IMR-90 (cell line): ENCODE measurements at places on chromosomes 4 and X. TPM values are rescaled to one million over a fixed set of nuclear protein-coding genes. Genes with fewer than 3 reads are reported as not detected.
A peak's percentile ranks its signal among the peaks of the same experiment; 100 is the strongest.

DNA sequence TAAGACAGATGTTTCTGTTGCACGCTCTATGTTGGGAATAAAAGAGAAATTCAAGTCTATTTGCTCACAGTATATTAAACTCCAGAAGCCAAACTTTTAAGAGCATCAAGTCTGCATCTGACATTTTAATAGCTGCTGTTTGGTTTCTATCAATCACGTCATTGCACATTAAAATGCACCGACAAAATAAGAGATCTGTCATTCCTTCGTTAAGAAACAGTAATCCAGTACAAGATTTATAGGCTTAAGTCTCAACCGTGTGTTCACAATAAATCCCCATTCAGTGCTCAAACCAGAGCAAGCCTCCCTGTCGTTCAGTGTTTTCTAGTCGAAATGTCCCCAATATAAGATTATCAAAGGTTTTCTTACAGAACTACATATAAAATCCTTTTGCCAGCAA, 89.0 kb upstream of the BMPR1B start:
- no peak for DNase-seq
- H3K4me3 ChIP-seq: no peak overlapping the region
- H3K36me3 ChIP-seq: 0 out of 2 replicates have a peak, but pooled peaks cover 1% of the 10 kb centered on the region
- no peak overlapping the region for H3K27ac ChIP-seq

DNA sequence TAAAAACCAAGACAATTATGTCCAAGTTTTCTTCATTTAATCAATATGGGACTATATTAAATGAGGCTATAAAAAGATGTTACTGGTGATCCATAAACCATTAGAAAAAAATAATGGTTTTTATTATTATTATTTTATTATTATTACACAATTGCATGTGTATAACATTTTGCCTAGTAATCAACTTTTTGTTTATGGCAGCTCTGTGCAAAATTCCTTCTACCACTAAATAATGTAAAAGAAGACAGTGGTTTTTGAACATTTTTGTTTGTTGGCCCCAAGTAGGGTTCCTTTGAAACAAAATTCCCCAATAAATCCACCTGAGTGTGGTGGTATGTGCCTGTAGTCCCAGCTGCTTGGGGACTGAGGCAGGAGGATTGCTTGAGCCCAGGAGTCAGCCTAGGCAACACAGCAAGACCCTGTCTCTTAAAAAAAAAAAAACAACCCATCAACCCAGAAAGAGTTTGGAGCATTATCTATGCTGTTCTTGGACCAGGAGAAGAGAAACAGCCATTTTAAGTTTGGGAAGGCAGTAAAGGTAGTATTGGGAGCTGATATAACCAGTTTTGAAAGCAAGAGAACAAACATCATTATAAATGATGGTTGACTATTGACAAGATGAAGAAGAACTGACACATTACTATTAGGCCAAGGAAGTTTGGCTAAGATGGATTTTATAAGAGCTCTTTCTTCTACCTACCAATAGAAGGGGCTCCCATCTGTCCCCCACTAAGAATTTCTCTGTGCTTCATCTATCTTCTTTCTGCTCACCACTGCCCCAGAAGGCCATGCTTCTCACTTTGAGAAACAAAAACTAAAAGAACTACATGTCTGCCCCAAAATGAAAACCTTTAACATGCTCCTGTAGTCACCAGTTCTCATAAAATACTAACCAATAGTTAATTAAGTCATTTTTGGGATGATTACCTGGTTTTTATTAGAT, 2.2 kb downstream of the TMEM156 start:
- no peak for DNase-seq
- no peaks in the 10 kb centered on the region for H3K36me3 ChIP-seq
- H3K4me3 ChIP-seq: no peak overlapping the region
- H3K27ac ChIP-seq: peak overlapping the region; percentile 66
- H3K4me1 ChIP-seq: peaks cover 12% of the 10 kb centered on the region
- no peaks in the 10 kb centered on the region for H3K27me3 ChIP-seq

- H3K4me1 ChIP-seq: no peaks in the 10 kb centered on the region
- no peak for DNase-seq
- no peaks in the 10 kb centered on the region for H3K27me3 ChIP-seq
- no peaks in the 10 kb centered on the region for H3K36me3 ChIP-seq
- no peak overlapping the region for H3K27ac ChIP-seq
Observed at GRCh38 chrX:30941898-30942297, 52.8 kb upstream of the TAB3 start.

GRCh38 chr4:176611951-176612350, 180.8 kb downstream of the VEGFC start:
- DNase-seq: no peak
- H3K36me3 ChIP-seq: no peaks in the 10 kb centered on the region
- no peaks in the 10 kb centered on the region for H3K4me1 ChIP-seq
- no peak overlapping the region for H3K27ac ChIP-seq

DNA sequence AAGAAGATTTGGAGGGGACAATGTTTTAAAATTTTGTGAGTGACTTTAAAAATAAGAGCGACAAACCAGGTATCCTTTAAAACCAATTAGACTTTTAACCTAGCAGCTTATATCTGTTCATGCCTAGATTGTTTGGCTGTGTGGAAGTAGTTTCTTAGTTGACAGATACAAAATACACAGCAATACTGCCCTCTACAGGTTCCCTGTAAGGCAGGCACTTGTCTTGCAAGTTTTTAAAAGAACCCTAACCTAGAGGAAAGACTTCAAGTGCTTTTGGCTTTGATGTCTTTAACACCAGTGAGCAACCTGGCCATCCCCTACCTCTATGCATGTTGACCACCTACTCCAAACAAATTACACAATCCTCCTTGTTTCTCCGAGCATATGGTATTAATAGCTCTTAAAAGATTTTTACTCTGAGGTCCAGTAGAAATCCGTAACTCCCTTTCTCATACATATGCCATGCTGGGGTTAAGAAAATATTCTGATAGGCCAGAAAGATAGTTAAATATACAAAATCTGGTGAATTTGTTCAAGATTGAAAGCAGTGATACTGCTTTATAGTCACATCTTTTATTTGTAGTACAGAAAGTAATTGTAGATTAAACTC, 273.0 kb downstream of the ARHGAP24 start:
- no peak overlapping the region for H3K27ac ChIP-seq
- H3K4me1 ChIP-seq: no peaks in the 10 kb centered on the region
- no peak overlapping the region for H3K4me3 ChIP-seq
- no peaks in the 10 kb centered on the region for H3K27me3 ChIP-seq

DNA sequence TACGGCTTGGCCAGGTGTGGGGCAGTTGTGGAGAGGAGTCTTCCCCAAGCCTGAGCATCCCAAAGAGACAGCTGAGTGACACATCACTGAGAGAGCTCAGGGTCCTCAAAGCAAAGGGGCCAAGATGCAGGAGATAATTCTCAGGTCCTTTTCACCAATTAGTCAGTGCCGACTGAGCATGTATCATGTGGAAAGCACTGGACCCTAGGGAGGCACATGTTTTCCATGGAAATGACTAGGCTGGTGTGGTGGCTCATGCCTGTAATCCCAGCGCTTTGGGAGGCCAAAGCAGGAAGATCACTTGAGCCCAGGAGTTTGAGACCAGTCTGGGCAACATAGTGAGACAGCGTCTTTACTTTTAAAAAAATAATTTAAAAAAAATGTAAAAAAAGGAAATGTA, 67.3 kb upstream of the PRPS1 start:
- H3K27ac ChIP-seq: no peak overlapping the region
- no peak for DNase-seq
- no peaks in the 10 kb centered on the region for H3K36me3 ChIP-seq
- H3K4me3 ChIP-seq: no peak overlapping the region
- no peaks in the 10 kb centered on the region for H3K27me3 ChIP-seq

DNA sequence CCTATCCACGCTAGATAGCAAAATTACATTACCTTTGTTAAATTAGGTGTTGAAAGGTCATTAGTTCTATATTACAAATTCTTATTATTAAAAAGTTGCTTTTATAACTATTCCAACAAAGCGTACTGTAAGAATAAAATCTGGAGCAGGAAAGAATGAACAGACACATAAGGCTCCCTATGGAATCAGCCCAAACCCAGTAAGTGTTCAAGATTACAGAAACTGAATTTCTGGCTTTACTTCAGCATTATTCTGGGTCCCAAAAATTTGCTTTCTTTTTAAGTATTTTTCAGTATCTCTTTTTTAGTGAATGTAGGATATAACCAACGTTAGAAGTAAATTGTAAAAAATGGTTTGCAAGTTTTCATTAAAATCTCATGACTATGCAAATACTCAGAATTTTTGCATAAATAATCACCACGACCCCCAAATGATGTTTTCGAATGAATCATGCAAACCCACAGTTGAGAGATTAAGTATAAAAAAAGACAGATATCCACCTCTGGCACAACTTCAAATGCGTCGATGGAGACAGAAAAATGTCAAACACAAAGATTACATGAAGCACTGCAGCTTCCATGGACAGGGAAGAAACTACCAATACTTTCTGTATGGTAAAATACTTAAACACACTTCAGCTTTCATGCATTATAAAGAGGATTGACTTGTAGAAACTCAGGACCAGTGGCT, 238.5 kb downstream of the RASL11B start:
- DNase-seq: peak; percentile 75
- peaks cover 6% of the 10 kb centered on the region for H3K4me1 ChIP-seq

GRCh38 chr4:169756971-169757574, 671 bp downstream of the HPF1 start:
- H3K4me1 ChIP-seq: peaks cover 1% of the 10 kb centered on the region; the same call in 1 of the 2 replicates
- H3K27ac ChIP-seq: no peak overlapping the region; the same call in 1 of the 2 replicates
- peaks cover 5% of the 10 kb centered on the region; the same call in 1 of the 2 replicates for H3K36me3 ChIP-seq
- H3K4me3 ChIP-seq: peak overlapping the region; percentile 81
- DNase-seq: no peak

- H3K27me3 ChIP-seq: no peaks in the 10 kb centered on the region
- H3K27ac ChIP-seq: no peak overlapping the region
- DNase-seq: no peak
Observed at GRCh38 chr4:11597506-11597905, 168.8 kb upstream of the HS3ST1 start.

- H3K27ac ChIP-seq: no peak overlapping the region
- no peaks in the 10 kb centered on the region for H3K4me1 ChIP-seq
- H3K4me3 ChIP-seq: no peak overlapping the region
- no peaks in the 10 kb centered on the region for H3K36me3 ChIP-seq
- DNase-seq: no peak
Observed at GRCh38 chrX:114970806-114971205, 46.6 kb downstream of the IL13RA2 start.

DNA sequence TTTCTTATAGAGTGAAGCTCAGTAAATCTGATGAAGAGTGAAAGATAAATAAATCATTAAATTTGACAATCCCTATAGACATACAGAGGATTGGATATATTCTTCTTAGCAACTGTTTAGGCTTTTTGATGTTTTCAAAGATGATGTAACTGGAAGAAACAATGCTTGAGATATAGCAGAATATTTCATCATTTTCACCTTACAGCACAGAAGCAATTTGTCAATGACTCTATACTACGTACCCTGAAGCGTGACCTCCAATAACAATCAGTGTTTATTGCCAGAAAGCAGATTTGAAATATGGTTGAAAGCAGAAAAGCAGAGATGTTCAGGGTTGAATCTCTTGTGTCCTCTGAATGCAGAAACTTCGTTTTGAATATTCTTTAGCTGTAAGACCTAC, 228.4 kb downstream of the DTHD1 start:
- no peaks in the 10 kb centered on the region for H3K4me1 ChIP-seq
- H3K27me3 ChIP-seq: no peaks in the 10 kb centered on the region
- DNase-seq: no peak
- H3K36me3 ChIP-seq: no peaks in the 10 kb centered on the region
- H3K4me3 ChIP-seq: no peak overlapping the region
- H3K27ac ChIP-seq: no peak overlapping the region

SPANXC gene
- not detected in 2 replicates for total RNA-seq

EDA2R gene
- total RNA-seq: 22.8 and 23.8 TPM in 2 replicates

IL1RAPL1 gene
- 9.0 and 12.5 TPM in 2 replicates for total RNA-seq

ENPEP gene
- total RNA-seq: 0.18 and 0.28 TPM in 2 replicates

PFKFB1 gene
- total RNA-seq: under 0.01 TPM in 1 of 2 replicates, not detected in the other

SOX3 gene
- total RNA-seq: not detected in 2 replicates

POU4F2 gene
- total RNA-seq: not detected in 2 replicates

FAM236D gene
- total RNA-seq: not detected in 2 replicates

LUZP4 gene
- total RNA-seq: not detected in 2 replicates
